Fibroblast of skin of right biceps (primary cell): ENCODE measurements at places on chromosomes 5 and 9.

- DNase-seq = no peak
Measured at GRCh38 chr9:97673922-97674321, 23.2 kb downstream of the XPA start.

DNA sequence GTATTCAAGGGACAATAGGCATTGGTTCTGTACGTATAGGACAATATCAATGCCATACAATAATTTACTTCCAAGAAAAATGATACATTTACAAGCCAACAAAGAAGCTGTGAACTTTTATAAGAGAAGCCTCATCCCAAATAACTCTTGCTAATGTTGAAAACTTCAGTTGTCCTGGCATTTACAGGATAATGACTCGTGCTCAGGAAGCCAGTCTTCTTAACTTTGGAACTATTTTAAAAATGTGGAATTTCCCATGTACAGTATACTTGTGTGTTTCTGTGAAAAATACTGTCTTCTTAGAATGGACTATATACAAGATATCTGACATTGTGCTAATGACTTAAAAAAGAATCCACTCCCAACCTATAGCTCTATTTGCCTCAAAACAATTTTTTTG, 1479.3 kb upstream of the CDH9 start:
- peak; percentile 79 for DNase-seq

GRCh38 chr9:109017493-109017892, 4.2 kb upstream of the CTNNAL1 start:
- no peak for DNase-seq

GRCh38 chr5:137148159-137148558, 351.0 kb downstream of the SPOCK1 start:
- peak; percentile 27 for DNase-seq

- no peak for DNase-seq
Measured at GRCh38 chr9:5483306-5483705, 27.0 kb upstream of the PDCD1LG2 start.

GRCh38 chr9:113633782-113634595, 170.5 kb downstream of the RGS3 start:
- no peak for DNase-seq

DNA sequence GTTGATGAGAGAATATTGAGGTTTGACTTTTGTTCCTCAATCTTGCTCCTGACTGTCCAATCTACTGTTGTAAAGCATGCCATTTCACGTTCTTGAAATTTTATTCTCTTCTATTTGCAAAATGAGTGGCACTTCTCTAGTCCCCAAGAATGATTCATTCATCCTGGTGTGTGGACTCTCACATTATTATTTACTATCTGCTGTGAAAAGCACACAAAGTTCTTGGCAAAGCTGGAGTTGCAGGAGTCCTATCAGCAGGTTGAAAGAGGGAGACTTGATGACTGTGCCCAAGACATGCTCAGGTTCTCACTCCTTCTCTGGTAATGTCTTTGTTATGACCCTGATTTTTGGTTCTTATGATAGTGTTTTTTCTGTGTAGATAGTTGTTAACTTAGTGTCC, 382.6 kb downstream of the DMRTA1 start:
- no peak for DNase-seq

DNA sequence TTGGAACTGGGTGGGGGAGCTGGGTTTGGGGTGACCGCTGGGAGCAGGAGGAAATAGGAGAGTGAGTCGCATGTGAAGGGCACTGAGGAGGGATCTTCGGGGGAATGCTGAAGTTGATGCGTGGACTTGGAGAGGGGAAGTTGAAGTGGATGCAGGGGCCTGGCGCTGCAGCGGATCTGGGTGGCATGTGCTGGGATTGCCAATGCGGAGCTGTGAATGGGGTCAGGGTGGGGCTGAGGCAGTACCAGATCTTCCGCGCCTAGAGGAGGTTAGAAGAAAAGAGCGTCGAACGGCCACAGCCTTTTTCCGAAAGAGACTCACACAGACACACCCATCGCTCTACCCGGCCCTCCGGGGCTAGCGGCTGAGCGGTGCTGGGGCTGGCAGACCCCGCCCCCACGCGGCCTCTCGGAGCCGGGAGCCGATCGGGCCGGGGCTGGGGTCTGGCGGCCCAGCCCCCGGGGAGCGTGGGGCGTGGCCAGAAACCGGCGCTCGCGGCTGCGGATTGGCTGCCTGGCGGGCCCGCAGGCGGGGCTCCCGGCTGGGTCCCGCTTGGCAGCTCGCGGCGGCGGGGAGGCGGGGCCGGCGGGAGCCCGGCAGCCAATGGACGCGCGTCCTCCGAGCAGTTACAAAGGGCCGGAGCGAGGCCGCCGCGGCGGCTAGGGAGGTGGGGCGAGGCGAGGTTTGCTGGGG, at the start of gene TGFBR1:
TGFBR1 (plus strand) TSS at position 655 of the 693 bp plus-strand sequence. CDS start 93 bp downstream, outside the sequence.
- peak; percentile 95 for DNase-seq

- DNase-seq = peak; percentile 78
Measured at GRCh38 chr5:89255845-89256463, 373.0 kb upstream of the MEF2C start.

DNA sequence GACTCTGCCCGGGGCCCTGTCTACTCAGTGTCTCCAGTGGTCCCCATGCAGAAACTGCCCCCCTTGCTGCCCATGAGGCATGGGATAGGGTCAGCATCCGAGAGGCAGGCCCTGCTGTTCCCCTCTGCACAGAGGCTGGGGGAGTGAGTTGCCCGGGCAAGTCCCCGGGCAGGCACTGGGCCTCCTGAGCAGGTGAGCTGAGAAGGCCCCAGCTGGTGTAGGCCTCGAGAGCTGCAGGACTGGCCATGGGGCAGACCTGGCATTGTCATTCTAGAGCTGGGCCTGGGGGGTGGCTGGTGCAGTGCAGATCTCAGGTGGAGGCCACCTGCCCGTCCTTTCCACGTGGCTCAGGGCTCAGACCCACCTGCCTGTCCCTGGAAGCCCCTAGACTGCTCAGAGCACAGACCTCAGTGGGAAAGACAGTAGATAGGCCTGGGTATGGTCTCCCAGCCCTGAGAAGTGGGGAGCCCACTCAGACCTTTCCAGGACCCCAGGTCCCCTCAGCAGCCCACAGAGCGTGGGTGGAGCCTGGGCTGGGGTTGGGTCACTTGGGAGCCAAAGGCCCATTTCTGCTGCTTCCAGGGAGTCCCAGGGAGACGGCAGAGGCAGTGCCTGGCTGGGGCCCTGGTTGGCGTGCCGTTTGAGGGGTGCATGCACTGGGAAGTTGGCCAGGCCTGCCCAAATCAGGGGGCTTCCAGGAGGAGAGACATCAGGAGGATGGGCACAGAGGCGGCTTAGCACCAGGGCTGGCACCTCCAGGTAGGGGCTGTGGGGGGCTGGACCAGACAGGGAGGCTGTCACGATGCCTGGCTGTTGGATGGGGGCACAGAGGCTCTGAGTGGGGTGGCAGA, 4.8 kb upstream of the NOTCH1 start:
- DNase-seq = no peak

- DNase-seq = peak; percentile 39
Measured at GRCh38 chr5:132183723-132184122, 43.9 kb downstream of the P4HA2 start.

DNA sequence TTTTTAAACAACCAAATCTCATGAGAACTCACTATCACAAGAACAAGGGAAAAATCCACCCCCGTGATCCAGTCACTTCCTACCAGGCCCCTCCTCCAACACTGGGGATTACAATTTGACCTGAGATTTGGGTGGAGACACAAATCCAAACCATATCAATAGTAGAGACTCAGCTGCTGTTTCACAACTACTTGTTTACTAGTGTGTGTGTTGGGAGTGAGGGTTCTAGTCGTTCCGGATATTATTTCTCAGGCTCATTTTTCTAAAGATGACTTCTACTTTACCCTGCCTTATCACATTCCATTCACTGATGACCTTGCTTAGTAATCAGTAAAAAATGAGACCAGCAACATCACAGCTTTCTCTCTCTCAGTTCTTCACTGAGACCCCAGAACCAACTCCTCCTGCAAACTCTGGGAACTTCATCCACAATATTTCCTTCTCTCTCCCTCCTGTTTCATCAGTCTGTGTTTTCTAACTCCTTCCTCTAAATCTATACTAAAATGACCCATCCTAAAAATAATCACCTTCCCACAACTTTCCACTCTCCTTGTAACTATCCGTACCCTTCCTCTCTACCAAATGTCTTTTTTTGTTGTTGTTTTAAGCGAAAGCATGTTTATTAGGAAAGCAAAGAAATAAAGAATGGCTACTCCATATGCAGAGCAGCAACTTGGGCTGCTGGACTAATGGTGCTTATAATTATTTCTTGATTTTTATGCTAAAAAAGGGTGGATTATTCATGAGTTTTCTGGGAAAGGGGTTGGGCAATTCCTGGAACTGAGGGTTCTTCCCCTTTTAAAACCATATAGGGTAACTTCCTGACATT, 121.5 kb upstream of the SPRY4 start:
- DNase-seq = peak; percentile 87
